ENCODE measurements at places on chromosomes 7 and 10.

DNA sequence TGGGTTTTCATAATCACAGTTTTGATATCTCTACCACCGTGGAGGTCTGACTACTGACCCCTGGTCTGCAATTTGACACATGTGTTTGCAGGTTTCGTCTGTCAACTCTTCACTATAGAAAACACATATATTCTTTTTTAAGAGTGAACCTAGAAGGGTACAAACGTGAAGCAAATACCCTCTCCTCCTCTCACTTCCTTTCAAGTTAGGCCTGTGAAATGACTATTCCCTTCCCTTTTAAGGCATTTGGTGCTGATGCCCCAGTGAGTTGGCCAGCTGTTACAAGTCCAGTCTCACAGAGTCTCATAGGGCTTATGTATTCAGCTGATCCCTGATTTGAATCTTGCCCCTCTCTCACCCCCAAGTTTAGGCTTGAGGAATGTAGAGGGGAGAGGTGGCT, 742.0 kb upstream of the IGFBP3 start:
- DNase-seq = no peak

- DNase-seq = peak; percentile 38
These were observed 18.8 kb downstream of the ZC3HAV1L start for GRCh38 chr7:139016931-139017511.

DNA sequence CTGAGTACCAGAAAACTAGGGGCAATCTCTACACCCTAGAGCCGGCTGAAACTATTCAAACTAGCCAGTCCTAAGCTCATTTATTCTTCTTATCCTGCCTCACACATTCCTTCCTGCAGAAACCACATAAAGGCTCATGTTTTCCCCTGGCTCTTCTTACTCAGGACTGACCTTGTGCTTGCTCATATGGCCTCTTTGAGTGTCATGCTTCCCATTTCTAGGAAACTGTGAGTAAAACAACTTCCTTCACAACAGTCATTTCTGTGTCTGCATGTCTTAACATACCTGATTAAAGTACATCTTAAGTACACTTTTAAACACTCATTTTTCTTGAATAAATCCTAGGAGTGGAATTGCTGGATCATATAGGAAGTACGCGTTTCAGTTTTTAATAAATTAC, 52.3 kb upstream of the KIAA1217 start:
- DNase-seq = no peak

DNA sequence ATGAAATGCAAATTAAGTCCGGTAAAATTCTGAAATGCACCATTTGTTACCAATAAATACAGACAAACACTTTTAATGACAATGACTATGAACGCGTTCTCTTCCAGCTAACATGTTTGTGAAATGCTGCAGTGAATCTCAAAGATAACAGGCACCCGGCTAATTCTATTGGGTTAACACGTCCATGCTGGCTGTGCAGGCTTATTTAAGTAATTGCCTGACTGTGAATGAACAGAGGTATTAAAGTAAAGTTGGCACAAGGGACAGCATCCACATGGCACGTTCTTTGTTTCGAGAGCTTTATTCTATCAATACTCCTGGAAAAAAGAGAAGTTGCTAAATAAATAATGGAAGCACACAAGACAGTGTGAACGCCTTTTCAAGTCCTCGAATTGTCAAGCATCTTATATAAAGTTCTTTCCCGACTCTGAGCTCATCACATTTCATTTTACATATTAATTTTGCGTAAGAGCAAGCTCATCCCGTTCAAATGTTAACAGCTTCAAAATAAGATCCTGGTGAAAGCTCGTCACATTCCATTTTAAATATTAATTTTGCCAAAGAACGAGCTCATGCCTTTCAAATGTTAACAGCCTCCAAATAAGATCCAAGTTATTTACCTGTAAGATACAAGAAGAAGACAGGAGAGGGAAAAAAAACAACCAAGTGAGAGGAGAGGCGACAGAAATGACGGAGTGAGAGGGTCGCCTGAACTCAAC, 111.3 kb upstream of the RHEB start:
- no peak for DNase-seq
